ENCODE measurements at places on chromosomes 3 and 15.
A peak's percentile ranks its signal among the peaks of the same experiment; 100 is the strongest.

GRCh38 chr15:62416526-62416925 is 251.4 kb upstream of the C2CD4B start:
- DNase-seq = no peak

GRCh38 chr3:186997473-186997939 is 67.2 kb downstream of the ST6GAL1 start:
- DNase-seq = no peak

- no peak for DNase-seq
Observed at GRCh38 chr15:67607959-67608637, 65.6 kb downstream of the MAP2K5 start.

- no peak for DNase-seq
Observed at GRCh38 chr3:177491296-177492032, 294.2 kb upstream of the TBL1XR1 start.

GRCh38 chr3:83195243-83195642 is 1433.8 kb upstream of the GBE1 start:
- DNase-seq = no peak

- DNase-seq = no peak
Observed at GRCh38 chr3:38573556-38573955, 75.9 kb downstream of the SCN5A start.

DNA sequence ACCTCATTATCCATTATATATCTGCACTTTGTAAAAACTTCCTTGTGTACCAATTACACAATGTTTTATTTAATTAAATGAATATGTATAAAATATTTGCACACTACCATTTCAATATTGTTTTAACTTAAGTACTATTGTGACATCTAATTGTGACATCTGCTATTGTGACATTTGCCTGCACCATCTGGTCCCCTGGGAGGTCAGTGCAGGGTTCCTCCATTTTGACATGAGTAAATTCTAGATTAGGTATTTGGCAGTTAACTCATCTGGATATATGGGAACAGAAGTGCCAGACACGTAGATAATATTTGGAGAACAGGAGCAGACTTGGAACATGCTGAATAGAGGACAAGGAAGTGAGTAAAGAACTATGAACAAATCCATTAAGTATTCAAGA is 332.1 kb downstream of the VGLL3 start:
- no peak for DNase-seq

DNA sequence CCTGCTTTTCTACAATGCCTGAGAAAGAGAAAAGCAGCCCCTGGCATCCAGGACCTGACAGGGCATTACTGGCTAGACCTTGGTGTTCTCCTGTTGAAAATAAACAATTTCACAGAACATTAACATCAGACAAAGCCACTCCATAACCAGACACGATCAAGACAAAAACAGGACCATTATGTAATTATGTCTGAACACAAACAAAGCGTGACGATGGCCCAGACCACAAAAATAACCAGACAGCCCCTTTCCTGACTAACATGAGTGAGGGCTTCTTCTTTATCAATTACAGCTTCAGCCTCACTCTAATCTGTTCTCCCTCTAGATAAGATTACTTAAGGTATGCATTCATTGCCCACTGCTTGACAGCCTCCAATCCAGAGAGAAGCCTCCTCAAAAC is 172.7 kb upstream of the LMCD1 start:
- DNase-seq = no peak

DNA sequence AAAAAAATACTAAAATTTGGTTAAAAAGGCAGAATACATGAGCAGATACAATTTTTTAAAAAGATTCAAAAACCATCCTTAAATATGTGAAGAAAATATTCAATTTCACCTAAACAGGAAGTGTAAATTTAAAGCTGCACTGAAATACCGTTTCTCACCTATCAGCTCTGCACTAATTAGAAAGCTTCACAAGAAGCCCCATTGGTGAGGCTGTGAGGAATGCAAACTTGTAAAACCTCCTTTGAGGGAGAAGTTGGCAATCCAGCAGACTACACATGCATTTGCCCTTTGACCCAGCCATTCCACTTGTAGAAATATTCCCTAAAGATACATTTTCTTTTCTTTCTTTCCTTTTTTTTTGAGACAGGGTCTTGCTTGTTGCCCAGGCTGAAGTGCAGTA is 18.8 kb downstream of the BLM start:
- no peak for DNase-seq

DNA sequence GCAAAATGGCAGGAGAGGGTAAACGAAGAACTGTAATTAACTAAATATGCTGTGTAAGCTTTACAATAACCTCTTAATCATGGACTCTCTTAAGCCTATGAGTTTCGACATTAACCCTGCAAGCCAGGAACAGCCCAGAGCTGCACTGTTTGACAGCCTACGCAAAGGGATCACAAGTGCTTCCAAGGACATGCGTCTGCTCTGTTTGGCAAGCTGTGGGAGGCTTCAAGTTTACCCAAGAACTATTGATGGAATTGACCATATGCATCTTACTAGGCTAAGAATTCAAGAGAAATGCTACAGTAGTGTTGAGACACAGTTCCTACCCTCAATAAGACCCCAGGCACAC is 66.0 kb downstream of the PDZRN3 start:
- DNase-seq = no peak

GRCh38 chr3:134074001-134074789 is 44.5 kb upstream of the SLCO2A1 start:
- no peak for DNase-seq

GRCh38 chr3:69092030-69092516 is 7.3 kb downstream of the ARL6IP5 start:
- peak; percentile 33 for DNase-seq

DNA sequence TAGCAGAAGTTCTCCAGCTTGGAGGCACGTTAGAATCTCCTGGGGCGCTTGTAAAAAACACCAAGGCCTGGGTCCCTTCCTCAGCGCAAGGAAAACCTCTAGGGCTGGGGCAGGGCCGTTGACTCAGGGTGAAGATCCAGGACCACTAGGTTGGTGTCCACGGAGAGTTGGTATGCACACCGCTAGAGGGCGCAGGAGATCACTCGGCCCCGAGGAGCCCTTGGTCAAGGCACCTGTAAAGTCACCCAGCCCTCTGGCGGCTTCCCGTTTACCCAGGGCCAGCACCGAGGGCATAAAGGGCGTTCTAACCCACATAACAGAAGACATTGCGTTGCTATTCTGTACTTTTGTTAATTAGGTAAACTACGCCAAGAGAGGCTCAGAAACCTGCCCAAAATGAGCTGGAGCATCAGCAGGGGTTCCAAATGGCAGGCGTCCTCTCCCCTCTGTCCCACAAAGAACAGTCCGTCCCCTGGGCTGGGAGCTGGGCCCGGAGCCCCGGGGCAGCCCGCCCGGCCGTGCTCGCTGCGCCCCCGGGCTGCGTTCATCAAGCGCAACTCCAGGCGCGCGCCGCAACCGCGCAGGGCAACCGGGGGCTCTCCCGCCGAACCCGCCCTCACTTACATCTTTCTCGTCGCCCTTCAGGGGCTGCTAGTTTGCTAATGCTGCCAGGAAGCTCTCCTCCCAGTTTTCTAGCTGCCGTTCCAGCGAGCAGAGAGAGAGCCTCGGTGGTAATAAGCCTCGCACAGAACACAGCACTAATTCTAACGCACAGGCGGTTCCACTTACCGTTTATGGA is 332.1 kb downstream of the ARRDC4 start:
- peak; percentile 75 for DNase-seq

DNA sequence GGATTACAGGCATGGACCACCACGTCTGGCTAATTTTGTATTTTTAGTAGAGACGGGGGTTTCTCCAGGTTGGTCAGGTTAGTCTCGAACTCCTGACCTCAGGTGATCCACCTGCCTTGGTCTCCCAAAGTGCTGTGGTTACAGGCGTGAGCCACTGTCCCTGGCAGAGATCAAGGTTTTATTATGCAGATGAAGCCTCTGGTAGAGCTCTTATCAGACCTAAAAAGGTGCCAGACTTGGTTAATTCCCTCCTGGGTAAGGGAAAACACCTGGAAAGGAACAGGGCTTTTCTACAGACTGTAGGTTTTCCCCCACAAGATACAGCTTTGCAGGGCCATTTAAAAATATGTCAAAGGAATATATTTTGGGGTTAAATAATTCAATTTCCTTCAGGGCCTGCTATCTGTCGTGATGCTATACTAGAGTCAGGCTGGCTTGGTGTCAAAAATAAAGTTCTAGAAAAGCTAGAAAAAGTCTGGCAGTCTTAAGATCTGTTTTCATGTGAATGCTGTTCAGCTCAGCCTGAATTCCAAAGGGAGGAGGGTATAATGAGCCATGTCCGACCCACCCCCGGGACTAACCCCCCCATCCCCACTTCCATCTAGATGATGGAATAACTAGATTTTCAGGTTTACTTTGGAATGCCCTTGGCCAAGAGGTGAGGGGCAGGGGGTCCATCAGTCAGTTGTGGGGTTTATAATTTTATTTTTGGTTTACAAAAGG is 1.9 kb upstream of the BLOC1S6 start:
- DNase-seq = peak; percentile 11

DNA sequence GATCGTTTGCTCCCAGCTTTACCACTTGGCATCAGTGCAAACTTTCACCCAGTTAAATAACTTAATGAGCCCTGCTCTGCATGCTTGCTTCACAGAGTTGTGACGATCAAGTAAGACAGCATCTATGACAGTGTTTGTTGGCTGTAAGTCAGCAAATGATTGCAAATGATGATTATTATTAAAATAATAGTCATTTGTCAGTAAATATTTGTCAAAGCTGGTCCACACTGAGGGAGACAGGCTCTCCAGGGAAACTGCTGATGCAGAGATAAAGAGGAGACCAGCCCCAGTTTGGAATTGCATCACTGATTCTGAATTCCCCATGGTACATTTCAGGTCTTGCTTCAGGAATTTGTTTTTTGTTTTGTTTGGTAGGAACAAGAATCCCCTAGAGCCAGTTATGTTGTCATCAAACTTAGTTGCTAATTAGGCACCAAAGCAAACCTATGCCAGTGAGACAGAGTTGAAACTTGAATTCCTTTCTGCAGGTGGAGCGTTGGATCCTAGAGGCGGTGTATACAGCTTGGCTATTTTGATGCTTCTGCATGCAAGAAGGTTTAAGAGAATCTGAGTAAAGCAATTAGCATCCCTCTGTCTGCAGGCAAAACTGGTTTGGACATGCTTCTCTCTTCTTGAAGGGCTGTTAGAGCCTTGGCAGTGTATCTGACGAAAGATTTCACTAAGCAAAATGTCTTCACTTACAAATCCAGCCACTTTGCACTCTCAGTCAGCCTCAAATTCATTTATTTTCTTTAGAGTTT is 338.6 kb upstream of the TPRG1 start:
- DNase-seq = no peak

DNA sequence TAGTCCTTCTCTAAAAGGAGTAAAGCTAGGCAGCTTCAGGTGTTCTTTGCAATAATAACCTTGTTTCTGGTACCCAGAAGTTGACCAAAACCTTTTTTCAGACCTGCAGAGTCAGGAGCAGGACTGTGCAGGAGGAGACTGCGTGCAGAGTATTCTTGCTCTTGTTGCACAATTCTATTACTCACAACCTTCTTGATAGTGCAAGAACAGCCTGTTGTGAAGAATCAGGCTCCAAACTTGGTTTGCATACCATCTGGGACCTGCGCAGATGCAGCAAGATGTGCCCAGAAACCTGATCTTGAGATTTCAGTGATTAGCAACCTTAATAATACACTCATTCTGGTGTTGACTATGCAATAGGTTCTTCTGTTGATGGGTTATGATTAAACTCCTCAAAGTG is 111.9 kb downstream of the ATG7 start:
- DNase-seq = no peak

DNA sequence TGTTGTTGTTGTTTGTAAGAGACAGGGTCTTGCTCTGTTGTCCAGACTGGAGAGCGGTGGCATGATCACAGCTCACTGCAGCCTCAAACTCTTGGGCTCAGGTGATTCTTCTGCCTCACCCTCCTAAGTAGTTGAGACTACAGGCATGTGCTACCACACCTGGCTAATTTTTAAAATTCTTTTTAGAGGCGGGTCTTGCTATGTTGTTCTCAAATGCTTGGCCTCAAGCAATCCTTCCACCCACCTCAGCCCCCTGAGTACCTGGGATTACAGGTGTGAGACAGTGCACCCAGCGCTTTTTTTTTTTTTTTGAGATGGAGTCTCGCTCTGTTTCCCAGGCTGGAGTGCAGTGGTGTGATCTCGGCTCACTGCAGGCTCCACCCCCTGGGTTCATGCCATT is 46.7 kb downstream of the TMOD3 start:
- DNase-seq = no peak

GRCh38 chr3:138186803-138187295 is 252 bp upstream of the ARMC8 start:
- peak; percentile 94 for DNase-seq
